ENCODE measurements at places on chromosomes 1 and 21.

GRCh38 chr21:45997205-45997494, 15.6 kb downstream of the COL6A1 start:
- no peak for DNase-seq

- DNase-seq: no peak
These were observed 17.0 kb upstream of the RUNX3 start for GRCh38 chr1:24946861-24947658.

- DNase-seq: no peak
These were observed 486.6 kb downstream of the SETD4 start for GRCh38 chr21:35573472-35574374.

DNA sequence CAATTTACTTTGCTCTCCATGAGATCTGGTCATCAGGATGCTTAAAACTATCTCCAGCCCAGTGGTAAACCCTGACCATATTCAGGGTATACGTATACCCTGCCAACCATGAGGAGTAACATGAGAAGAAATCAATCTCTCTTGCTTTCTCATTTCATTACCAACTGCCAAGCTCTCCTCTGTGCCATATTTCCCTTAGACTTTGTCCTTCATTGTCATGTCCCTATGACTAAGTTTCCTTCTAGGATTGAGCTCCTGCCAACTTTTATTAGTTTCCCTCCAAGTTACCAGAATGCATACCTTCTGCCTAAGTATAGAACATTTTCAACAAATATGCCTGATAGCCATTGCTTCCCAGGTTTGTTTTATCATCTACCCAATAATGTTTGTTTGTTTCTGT, 1113.9 kb upstream of the B3GALT2 start:
- DNase-seq: no peak

DNA sequence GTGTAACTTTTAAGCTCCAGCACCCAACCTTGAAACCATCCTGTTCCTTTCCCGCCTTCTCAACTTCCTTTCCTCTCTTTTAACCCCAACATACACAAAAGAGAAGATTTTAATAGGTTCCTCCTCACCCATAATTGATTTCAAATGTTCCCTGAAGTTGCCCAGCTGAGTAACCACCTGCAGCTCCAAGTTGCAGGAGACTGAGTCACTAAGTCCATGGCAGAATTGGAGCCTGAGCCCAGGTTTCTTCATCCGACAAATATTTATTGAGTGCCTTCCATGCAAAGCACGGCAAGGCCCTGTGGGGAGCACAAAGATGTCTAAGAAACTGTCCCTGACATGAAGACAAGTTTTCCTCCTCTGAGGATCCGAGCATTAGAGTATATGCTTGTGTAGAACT, 97.7 kb downstream of the PAPPA2 start:
- no peak for DNase-seq

DNA sequence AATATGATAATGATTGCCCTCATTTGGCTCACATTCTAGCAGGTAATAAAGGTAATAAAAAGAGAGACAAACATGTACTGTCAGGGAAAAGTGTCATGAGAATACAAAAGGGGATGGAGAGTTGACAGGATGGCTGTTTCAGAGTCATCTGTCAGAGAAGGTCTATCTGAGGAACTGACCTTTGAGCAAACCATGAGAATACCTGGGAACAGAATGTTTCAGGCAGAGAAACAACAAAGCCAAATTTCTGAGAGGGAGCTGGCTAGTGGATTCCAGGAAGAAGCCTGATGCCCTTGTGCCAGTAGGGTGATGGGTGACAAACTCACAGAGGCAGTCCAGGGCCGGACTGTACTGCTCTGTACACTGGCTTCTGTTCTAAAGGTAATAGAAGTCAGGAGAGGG, 107.2 kb downstream of the C1orf21 start:
- DNase-seq: no peak

- DNase-seq: no peak
These were observed 74.7 kb downstream of the RUNX1 start for GRCh38 chr21:34974162-34974981.

DNA sequence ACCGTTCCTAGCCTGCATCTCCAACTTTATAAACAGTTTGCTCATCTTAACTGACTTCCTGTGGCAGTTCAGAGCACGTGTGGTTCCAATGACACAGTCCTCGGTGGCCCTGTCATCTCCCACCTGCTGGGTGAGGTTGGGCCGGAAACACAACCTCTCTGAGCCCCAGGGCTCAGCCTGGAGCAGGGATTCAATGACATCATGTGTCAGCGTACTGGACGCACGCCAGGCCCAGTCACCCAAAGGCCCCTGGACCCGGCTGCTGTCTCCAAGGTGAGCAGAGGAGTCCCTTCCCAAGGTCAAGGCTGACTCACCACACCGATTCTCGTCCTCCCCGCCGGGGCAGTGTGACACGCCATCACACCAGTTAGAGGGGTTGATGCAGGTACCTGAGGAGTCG, 19.9 kb downstream of the TMPRSS2 start:
- no peak for DNase-seq

- no peak for DNase-seq
These were observed 213.4 kb downstream of the DISC1 start for GRCh38 chr1:231839999-231840398.

DNA sequence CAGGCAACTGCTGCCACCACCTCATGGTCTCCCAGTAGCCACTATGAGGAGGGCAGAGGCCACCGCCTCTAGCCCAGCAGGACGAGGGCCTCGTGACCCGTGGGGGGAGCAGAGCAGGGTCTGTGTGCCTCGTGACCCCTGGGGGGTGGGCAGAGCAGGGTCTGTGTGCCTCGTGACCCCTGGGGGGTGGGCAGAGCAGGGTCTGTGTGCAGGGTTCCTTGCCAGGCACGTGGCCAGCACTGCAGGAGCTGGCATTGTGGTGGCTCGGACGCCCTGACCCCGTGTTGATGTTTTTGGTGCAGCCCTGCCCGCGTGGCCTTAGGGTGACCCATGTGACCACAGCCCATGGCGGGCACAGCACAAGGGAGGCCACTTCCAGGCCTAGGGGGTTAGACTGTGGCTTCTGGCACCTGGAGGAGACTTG, 52.8 kb downstream of the SLX9 start:
- no peak for DNase-seq

- DNase-seq: no peak
These were observed 653.9 kb upstream of the CAMK1G start for GRCh38 chr1:208929575-208929974.

DNA sequence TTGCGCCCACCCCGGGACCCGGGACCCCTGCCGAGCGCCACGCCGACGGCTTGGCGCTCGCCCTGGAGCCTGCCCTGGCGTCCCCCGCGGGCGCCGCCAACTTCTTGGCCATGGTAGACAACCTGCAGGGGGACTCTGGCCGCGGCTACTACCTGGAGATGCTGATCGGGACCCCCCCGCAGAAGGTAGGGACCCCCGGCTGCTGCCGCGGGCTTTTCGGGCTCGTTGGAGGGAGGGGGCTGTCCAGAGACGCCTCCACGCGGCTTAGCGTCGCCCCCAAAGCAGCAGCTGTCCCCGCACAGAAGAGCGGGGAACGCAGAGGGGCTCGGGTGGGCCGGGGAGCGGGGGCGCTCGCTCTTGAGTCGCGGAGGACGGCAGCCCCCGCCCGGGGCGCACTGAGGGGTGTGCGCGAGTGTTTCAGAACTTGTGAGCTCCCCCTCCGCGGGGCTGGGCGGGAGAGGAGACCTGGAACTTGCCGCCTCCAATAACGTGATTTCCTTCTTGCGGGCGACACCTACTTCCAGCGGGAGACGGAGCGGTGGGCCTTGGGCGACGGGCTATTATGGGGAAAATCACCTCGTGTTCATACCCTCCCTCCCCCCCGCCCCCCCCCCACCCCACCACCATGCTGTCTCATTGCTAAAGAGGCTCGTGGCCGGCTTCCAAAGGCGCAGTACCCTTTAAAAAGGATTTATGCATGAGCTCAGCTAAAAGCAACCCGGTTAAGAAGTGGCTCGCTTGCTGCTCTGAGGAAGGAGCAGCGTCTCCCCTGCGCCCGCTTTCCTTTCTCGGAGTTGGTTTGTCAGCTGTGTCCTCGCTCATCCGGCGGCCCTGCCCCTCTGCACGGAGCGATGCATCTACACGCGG, 664 bp downstream of the BACE2 start:
- DNase-seq: no peak

- no peak for DNase-seq
These were observed 380.0 kb downstream of the HHIPL2 start for GRCh38 chr1:222167896-222168295.

DNA sequence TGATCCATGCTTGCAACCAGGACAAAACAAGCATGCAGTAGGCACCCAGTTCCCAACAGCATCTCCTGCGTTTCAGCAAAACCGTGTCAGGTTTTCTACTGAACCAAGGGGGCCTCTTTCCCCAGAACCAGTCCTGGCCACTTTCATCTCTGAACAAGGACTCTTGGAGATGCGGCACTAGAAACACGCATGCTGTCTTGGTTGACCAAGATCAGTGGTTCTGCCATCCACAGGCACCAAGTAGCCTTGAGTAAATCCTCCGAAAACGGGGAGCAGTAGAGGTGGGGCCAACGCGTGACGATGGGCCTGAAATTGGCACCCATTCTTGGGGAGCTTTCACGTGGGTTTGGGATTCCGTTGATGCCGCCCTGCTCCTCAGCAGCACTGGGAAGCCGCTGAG, 62.5 kb upstream of the AJAP1 start:
- no peak for DNase-seq

DNA sequence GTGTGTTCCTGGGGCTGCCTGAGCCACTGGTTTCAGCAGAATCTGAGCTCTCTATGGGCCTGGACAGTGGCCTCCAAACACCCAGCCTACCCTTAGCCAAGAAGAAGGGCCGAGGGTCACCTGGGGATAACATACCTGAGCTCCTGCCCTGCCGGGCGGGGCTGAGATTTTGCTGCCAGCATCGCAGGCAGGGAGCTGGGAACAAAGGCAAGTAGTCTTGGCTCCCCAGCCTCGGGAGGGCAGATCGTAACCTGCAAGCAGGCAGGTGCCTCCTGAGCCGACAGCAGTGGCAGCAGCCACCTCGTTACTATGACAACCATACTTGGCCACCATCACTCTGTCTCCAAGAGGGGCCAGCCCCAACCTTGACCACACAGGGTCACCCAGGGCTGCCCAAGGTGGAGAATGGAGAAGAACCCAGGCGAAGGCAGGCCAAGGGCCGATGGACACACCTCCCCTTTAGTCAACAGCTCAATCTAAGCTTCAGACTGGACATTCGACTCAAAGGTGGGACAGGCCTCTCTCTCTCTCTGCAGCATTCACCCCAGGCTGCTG, 54.6 kb downstream of the TOMM20 start:
- no peak for DNase-seq

DNA sequence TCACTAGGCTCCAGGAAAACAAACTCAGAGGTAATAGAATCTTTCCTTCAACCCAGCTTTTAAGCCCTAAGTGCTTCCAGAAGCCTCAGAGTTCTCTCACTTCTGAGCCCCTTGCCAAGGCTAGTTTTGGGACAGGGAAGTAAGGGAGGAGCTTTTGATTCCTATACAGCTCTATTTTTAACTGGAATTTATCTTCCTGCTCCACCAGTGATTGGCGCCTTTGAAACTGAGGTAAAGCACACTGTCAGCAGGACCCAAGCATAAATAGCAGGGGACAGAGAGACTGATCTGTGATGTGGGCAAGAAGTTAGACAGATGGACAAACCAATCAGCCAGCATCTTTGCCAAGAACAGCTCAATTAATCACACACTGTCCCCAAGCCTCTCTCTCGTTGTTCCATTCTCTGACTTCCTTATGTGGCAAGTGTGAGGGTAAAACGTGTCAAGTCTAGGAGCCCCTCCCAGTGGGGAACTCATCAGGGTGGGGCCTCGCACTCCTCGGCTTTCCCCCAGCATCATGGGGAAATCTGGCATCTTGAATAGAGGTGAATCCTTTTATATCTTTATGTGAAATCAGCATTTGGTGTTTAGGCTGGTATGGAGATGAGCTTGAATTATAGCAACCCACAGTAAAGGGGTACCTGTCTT, 40.2 kb upstream of the MPZL1 start:
- DNase-seq: no peak

- DNase-seq: no peak
These were observed 228.6 kb upstream of the LYPLAL1 start for GRCh38 chr1:218945050-218945449.

- DNase-seq: no peak
These were observed 12.3 kb downstream of the ZRANB2 start for GRCh38 chr1:71068325-71069240.

GRCh38 chr1:110076789-110077500, 6.5 kb upstream of the ALX3 start:
- DNase-seq: no peak
